NCI-H524 (cell line): ENCODE measurements at places on chromosomes 12 and 14.

- DNase-seq = no peak
Observed at GRCh38 chr12:118500299-118500698, 123.9 kb downstream of the SUDS3 start.

- no peak for DNase-seq
Observed at GRCh38 chr12:119385659-119386058, 51.1 kb downstream of the CCDC60 start.

GRCh38 chr12:28424965-28425364 is 234.7 kb downstream of the CCDC91 start:
- DNase-seq = no peak

GRCh38 chr14:61254808-61255526 is 26.2 kb downstream of the TMEM30B start:
- DNase-seq = peak; percentile 40

- DNase-seq = no peak
Observed at GRCh38 chr14:61255968-61256367, 25.2 kb downstream of the TMEM30B start.

GRCh38 chr14:80959496-80959895 is 4.1 kb downstream of the TSHR start:
- DNase-seq = peak; percentile 99

GRCh38 chr12:88308825-88309224 is 166.7 kb downstream of the TMTC3 start:
- no peak for DNase-seq

GRCh38 chr12:66688846-66689439 is 10.1 kb upstream of the GRIP1 start:
- peak; percentile 53 for DNase-seq

- DNase-seq = no peak
Observed at GRCh38 chr14:39303115-39303514, 69.4 kb downstream of the MIA2 start.

- peak; percentile 60 for DNase-seq
Observed at GRCh38 chr14:20327005-20327869, 5.8 kb downstream of the CCNB1IP1 start.

DNA sequence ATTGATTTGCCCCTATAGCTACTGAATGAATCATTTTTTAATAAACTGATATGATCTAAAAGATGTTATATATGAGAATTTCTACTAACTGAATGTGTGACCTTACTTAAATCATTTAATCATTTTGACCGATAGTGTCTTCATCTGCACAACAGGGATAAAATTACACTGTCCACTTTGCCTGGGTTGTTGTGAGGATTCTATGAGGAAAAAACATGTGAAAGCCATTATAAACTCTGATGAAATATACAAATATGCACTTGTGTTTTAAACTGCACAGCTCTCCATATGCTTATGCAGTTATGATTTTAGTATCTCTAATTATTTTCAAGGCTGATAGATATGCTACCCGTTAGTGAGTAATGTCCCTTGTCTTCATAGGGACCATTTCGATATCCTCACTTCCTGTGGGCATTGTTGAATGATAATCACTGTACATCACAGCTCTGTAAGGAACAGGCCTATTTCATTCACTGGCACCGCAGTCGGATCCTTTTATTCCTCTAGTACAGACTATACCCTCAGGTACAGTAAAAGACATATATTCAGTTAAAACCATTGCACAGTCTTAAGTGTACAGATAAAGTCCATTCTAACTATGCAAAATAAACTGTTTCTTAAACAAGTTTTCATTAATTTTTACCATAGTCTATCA is 88.7 kb upstream of the RAP1B start:
- DNase-seq = no peak

GRCh38 chr14:105071326-105071725 is 6.1 kb upstream of the GPR132 start:
- no peak for DNase-seq

DNA sequence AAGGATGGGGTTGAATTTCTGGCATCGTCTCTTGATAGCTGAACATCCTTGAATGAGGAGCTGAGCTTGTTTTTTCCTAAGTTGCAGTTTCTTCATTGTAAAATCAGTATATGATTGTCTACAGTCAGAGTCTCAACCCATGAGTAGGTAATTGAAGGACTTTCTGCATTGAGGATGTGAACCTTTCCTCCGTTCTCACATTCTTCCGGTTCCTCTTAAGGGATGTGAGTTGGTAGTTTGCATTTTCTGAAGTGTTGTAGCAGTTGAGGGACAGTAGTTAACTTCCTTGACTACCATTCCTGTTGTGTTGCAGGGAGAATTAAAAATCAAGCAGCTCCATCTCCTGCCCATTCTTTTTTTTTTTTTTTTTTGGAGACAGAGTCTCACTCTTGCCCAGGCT is 19.1 kb downstream of the TPCN1 start:
- DNase-seq = no peak

DNA sequence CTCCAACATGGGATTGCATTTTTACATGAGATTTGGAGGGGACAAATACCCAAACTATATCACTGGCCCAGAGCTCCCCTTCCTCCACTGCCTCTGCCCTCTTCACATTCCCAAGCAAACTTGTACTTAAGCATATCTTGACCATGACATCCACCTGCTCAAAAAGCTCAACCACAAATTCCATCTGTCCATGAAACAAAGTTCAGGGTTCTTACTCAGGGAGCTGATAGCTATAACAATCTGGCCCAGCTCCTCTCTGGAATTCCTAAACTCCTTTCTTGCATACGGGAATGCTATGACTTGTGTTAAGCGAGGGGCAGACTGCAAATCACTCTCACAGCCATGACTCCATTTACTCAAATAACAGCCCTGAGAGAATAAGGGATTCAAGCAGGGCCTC is 152.1 kb downstream of the GALC start:
- no peak for DNase-seq

DNA sequence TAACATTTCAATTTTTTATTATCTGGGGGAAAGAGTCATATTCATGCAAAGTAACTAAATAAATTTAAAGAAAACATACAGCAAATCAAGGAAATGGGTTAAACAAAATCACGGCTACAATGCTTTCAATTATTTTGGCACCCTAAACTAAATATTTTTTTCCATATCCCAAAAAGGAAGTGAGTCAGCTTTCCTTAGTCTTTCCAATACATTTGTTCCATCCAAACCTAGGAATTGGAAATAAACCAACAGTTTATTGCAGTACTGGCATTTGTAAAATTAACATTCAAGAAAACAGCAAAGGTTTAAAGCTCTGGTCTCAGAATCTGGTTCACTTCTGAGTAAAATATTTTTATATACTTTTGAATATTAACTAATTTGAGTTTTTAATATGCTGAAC is 89.2 kb downstream of the BCL2L14 start:
- no peak for DNase-seq

DNA sequence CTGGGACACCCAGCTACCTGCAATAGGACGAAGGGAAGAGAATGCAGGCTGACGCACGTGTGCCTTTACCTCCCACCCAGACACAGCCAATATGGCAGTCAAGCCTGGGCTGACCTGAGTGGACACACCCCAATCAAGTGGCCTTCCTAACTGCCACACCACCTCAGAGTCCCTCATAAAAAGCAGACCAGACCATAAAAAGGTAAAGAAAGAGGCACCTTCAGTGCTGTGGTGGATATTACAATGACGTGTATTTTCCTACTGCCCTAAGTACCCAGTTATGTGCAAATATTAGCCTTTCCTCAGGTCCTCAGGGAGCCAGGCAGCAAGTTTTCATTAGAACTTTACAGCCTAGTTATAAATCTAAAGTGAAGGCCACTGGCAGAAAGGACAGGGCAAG is 75.8 kb downstream of the KCNK10 start:
- DNase-seq = no peak

GRCh38 chr14:30242744-30243143 is 315.1 kb upstream of the PRKD1 start:
- DNase-seq = no peak

GRCh38 chr12:98587084-98587483 is 6.4 kb upstream of the SLC25A3 start:
- DNase-seq = no peak

GRCh38 chr14:34300330-34300729 is 161.7 kb downstream of the SPTSSA start:
- no peak for DNase-seq
